ENCODE measurements at places on chromosomes 6 and 20. TPM values are rescaled to one million over a fixed set of nuclear protein-coding genes. Genes with fewer than 3 reads are reported as not detected.

Gene PCNA
- total RNA-seq = 48.6 TPM

Gene AKAP7
- 122 TPM for total RNA-seq

Gene TSBP1
- total RNA-seq = not detected

- no peak for DNase-seq
Measured at GRCh38 chr20:44954211-44954610, 6.0 kb downstream of the TOMM34 start.

DNA sequence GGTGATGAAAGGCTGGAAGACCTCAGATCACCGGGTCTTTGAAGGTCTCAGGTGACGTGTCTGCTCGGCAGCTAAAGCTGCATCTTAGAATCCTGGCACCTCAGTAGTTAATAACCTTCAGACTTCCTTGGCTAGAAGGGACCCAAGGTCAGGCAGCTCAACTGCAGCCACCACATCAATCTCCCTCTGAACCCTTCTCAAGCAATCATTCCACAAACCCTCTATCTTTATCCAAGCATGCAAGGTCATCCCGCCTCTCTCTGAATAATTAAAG, 16.7 kb upstream of the TLDC2 start:
- peak; percentile 79 for DNase-seq

GRCh38 chr20:37728635-37728983, 34.8 kb downstream of the CTNNBL1 start:
- DNase-seq = no peak

GRCh38 chr6:2738373-2738979, 12.2 kb downstream of the MYLK4 start:
- peak; percentile 41 for DNase-seq
